ENCODE measurements at places on chromosomes 12 and 14.

DNA sequence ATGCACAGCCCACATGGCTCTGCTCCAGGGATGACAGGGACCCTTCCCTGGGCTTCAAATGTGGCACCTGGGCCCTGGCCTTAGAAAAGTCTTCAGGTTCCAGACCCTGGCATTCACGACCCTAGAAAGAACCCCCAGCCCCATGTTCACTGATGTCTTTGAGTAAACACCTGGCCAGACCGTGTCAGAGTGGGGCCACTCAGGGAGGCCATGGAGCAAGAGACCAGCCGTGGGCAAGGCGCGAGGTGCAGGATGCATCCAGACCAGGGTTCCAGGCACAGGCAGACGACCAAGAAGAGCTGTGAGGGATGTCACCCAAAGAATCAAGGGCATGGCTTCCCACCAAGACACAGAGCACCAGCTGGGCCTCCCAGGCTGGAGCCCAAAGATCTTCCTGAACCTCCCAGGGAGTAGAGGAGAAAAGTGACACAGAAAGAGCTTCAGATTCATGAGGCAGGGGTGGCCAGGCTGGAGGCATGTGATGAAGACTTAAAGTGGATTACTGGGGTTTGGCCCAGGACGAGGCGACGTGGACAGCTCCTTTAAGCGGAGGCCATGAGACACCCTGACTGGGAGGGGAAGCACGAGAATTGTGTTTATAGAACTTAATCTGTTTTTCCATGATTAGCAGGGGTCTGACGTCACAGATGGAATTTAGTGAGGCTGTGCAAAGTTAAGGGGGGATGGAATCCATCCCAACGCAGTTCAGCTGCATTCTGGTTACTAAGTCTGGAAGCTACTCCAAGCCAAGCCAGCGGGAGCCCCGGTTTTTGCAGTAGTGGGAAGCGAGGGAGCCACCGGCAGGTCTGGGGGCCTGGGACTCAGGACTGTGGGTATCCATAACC lies 61.6 kb downstream of the ARL6IP4 start:
- no peak for DNase-seq

- DNase-seq: no peak
Observed at GRCh38 chr12:121831571-121832245, 27.0 kb downstream of the HPD start.

DNA sequence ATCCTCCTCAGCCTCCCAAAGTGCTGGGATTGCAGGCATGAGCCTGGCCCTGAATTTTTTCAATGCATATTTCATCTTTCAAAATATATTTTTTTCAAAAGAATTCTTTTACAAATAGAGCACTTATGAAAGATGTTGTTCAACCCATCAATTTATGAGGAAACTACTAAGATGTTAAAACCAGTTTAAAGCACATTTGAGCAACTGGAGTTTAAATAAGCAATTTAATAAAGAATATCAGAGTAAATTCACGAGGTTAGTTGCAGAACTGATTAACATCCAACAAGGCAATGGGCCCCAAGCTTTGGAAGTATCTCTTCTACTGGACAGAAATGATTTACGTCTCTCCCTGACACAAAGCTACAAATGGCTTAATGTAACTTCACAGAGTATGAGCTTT lies 23.3 kb downstream of the GLT1D1 start:
- no peak for DNase-seq

DNA sequence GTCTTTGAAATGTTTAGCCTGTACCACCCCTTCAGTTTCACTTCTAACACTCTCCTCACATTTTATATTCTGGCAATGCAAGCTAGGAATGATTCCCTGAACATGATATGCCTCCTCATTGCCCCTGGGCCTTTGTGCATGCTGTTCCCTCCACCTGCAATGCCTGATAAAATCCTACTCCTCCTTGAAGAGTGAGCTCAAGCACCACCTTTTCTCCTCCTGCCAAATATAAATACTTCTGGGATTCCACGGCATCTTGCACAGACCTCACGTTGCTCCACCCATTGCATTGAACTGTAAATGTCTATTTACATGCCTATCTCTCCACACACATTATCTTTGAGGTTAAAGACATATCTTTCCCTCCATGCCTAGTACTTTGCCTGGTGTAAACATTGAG lies 21.1 kb downstream of the NKX2-1 start:
- no peak for DNase-seq

DNA sequence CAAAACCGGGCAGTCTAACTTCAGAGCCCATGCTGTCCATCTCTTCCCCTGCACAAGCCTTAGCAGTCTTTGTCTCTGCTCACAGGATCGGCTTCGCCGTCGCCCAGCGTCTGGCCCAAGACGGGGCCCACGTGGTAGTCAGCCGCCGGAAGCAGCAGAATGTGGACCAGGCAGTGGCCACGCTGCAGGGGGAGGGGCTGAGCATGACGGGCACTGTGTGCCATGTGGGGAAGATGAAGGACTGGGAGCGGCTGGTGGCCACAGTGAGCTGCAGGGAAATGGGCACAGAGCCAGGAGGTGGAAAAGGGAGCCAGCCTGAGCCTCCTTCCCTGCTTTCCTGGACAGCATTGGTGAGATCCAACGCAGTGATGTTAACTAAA lies 14.2 kb upstream of the CARMIL3 start:
- DNase-seq: no peak

GRCh38 chr14:36997843-36998242 lies 174.6 kb downstream of the SLC25A21 start:
- no peak for DNase-seq

DNA sequence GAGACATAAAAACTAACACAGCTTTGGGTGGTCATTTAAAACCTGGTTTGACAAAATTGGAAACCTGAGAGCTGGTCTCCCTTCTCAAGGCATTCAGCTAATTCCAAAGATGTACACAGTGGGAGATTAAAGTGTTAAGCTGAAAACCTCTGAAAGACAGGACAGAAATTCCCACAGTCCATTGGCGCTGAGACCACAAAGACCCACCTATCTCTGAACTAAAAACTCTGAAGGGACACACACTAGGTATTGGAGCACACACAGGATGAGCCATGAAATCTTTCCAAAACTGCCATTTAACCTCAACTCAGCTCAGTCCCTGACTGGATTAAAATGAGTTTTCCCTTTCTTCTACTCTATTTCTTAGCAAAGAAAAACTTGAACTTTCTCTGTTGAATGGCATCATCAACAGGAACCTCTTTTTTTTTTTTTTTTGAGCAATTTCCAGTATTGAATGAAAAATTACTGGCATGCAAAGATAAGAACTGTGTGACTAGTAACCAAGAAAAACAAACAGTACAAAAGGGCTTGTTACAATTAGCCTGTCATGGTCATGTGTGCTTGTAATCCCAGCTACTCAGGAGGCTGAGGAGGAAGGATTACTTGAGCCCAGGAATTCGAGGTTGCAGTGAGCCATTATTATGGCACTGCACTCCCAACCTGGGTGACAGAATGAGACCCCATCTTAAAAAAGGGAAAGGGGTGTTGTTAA lies 82.4 kb downstream of the IPO8 start:
- no peak for DNase-seq

GRCh38 chr12:9796346-9796745 lies 30.9 kb upstream of the KLRF1 start:
- DNase-seq: no peak

GRCh38 chr12:113724794-113725556 lies 241.2 kb downstream of the RBM19 start:
- DNase-seq: no peak

- DNase-seq: no peak
Observed at GRCh38 chr12:26264215-26264838, 69.0 kb downstream of the SSPN start.

DNA sequence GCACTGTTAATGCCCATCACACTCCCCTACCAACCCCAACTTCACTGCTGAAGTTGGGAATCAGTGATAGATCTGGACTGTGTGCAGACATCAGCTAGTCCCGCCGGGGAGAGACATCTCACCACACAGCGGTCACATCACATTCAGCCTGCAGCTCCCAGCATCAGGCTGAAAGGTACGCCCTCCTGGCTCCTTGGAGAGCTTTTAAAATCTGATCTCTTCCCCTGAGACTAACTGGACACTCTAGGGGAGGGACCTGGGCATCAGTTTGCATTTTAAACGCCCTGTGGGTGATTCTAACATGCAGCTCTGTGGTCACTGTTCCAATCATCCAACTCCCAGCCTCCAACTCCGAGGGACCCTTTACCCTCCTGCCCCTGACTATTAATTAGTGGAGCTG lies 58.4 kb downstream of the CCDC85C start:
- DNase-seq: no peak

DNA sequence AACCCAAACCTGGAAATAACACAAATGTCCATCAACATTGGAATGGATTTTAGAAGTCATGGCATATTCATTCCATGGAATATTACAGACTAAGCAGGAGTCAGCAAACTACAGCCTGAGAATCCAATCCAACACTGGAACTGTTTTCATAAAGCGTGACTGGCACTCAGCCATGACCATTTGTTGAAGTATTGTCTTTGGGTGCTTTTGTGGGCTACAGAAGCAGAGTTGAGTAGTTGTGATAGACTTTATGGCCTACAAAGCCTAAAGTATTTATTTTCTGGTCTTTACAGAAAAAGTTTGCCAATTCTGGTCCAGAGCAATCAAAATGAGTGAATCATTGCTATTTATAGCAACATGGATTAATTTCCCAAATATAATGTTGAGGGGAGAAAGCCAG lies 34.5 kb upstream of the FRS2 start:
- DNase-seq: no peak

DNA sequence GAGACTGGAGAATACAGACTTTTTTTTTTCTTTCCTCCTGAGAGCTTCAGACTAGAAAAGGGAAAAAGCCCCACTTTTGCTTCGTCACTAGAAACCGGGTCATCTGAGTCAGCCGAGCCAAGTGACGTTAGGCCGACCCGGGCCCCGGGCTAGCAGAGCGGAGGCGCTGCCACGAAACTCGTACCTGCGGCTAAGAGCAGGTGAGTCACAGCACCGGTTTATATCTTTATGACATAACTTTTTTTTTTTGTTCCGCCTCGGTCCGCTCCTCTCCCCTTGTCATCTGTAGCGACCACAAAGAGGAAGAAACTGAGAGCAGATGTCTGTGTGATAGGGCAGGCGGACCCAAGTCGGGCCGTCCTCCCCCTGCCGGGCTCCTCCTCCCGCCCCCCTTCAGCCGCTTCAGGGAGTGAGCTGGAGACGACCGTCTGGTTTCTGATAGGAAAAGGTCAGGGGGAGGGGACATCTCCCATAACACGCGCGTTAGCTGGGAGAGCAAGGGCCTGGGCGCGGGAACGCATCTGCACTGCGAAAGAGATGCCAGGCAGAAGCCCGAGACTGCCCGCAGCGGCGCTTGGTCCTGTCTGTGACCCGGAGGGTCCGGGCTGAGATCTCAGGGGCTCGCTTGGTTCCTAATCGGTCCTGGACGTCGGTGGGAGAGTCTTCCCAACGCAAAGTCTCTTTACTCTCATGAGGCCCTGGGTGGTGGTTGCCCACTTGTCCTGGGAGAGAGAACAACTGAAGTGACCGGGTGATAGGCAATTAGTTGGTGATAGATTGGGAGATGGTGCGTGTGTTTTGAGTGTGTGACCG lies 586 bp downstream of the TTC6 start:
- DNase-seq: peak; percentile 94

DNA sequence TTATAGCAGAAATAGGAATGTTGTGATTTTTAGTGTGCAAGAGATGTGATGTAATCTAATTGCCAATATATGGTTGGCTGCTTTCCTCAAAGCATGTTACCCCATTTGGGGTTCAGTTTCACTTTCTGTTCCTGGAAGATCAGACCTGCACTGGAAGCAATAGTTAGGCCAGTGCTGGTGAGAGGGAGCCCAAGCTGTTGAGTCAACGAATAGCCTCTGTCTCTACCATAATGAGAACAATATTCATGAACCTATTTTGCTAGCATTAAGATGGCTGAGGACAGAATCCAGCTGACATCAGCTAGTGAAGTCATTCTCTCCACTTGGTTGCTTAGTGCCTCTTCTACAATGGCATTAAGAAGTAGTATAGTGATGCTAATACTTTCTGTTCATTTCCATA lies 379.9 kb upstream of the DCN start:
- no peak for DNase-seq

- no peak for DNase-seq
Observed at GRCh38 chr14:74863274-74863673, 12.7 kb downstream of the PROX2 start.

- no peak for DNase-seq
Observed at GRCh38 chr12:106794369-106794768, 19.9 kb downstream of the RIC8B start.

GRCh38 chr12:120654656-120655055 lies 14.2 kb downstream of the CABP1 start:
- DNase-seq: no peak

DNA sequence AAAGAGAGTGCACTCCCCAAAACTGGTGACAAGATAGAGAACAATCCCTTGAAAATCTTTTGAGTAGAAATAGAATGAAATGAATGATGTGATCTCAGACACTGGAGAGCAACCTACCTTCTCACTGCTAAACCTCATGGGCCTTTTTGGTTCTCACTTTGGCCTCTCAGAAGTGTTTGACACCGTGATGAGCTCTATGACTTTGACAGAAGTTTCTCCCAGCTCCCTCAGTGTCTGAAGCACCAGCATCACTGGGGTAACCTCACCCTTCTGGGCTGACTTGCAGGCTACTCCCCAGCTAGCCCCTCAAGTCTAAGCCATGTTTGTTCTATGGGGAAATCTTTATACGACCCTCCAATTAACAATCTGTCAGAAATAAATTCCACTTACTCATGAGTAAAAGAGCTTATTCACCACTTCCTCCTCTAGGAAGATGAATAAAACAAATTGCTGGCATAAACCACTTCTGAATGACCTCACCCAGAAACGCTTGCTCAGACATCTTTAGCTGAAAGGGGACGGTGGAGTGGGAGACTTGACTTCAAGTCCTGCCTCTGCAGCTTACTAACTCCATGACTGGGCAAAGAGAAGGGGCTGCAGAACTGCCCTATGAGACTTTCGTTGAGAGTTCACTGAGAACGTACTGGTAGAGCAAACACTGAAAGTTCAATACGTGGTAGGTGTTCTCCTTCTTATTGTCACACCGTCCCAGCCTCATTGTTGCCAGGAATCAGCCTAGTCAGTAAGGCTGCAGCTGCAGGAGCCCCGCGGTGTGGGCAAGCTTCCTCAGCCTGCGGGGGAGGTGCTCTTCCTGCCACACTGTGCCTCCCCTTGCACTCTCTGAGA lies 46.5 kb downstream of the ST8SIA1 start:
- no peak for DNase-seq

DNA sequence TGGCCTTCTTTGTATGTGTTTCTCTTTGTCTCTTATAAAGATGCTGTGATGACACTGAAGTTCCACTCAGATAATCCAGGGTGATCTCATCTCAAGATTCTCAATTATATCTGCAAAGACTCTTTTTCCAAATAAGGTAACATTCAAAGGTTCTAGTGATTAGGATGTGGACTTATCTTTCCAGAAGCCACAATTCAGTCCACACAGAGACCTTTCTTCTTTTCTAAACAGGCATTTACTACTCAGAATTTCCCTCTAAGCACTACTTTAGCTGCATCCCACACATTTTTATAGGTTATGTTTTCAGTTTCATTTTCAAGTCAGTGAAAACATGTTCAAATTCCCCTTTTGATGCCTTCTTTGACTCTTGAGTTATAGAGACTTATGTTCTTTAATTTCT lies 9.0 kb upstream of the NKX2-1 start:
- DNase-seq: no peak

DNA sequence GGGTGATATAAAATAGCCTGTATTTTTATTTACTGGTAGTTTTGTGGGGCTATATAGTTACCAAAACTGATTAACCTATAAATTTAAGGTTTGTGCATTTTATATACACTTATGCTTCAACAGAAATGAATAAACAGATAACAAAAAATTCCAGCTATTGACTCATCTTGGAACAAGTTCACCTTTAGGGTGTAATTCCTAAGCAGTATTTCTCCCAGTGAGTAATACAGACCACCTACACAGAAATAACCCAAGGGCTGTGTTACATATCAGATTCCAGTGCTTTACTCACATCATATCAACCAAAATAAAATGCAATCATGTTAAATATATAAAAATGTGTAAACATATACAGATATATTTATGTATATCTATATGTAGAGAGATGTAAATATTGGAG lies 345.6 kb downstream of the ADAMTS20 start:
- no peak for DNase-seq

All from NCI-H748 treated with DMSO at 0.1 percent for 48 hours (cell line).